ENCODE measurements at places on chromosomes 6 and 20.

GRCh38 chr20:35007891-35008290 lies 52.2 kb downstream of the MYH7B start:
- no peak for DNase-seq

GRCh38 chr20:63188641-63189321 lies 27.1 kb downstream of the YTHDF1 start:
- no peak for DNase-seq

DNA sequence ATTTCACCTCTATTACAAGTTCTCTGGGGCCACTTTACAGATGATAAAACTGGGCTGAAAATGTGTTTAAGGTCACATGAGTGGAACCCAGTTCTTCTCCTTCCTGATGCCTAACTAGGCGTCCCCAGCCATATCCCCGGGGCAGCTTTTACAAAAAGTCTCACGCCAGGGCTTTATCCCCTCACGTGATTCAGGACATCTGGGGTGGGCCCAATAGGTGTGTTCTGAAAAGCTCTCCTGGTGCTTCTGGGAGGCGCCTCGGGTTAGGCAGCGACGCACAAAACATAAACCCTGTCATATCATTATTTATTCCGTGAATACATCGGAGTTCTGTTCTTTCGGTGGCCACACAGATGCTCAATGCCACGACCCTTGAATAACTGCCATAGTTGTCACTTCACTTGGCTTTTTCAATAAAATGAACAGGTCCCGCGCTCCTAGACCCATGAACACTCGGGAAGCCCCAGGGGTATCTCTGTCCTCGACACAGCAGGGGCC lies 32.1 kb downstream of the SF3B5 start:
- DNase-seq = no peak

- DNase-seq = no peak
Observed at GRCh38 chr6:159788276-159788675, 1.1 kb downstream of the TCP1 start.

DNA sequence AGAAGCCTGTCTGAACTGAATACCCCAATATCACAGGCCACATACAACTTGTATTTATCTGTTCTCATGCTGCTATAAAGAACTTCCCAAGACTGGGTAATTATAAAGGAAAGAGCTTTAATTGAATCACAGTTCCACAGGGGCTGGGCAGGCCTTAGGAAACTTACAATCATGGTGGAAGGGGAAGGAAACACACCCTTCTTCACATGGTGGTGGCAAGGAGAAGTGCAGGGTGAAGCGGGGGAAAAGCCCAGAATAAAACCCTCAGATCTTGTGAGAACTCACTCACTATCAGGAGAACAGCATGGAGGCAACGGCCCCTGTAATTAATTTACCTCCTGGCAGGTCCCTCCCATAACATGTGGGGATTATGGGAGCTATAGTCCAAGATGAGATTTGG lies 50.3 kb upstream of the FNDC1 start:
- DNase-seq = no peak

- no peak for DNase-seq
Observed at GRCh38 chr6:105893741-105894140, 192.4 kb upstream of the PRDM1 start.

DNA sequence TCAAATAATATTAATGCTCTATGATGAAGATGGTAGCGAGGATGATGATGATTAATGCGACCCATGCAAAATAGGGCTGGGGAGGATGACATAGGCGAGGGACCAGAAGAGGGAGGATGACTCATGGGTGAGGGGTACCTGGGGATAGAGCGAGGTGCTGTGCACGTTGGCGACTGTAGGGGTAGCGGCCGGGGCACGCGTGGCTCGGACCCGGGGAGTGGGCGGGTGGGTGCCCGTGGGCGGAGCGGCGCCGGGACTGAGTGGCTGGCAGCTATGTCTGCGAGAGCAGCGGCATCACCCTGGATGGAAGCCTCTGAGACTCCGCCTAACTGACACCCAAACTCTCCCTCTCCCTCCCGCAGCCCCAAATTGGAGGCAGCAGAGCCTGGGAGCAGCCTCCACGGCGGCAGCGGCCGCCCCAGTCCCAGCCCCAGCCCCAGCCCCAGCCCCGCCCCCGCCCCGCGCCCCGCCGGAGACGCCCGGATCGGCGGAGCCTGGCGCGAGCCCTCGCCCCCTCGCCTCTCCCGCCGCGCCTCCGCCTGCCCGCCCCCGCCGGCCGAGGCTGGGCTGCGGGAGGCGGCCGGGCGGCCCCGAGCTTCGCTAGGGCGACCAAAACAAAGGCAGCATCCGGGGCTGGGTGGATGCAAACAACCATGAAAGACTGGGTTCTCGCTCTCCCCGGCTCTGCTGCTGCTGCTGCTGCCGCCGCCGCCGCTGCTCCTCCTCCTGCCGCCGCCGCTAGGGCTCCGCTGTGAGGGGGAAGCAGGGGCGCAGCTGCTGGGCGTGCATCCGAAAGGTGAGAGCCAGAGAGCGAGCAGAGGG lies at the start of gene RIMS1:
RIMS1 (plus strand) TSS at position 367 of the 822 bp plus-strand sequence. CDS start 474 bp downstream, outside the sequence.
- peak; percentile 61 for DNase-seq

- no peak for DNase-seq
Observed at GRCh38 chr6:128438393-128438792, 82.0 kb downstream of the PTPRK start.
